ENCODE measurements at places on chromosomes 12 and 14.

DNA sequence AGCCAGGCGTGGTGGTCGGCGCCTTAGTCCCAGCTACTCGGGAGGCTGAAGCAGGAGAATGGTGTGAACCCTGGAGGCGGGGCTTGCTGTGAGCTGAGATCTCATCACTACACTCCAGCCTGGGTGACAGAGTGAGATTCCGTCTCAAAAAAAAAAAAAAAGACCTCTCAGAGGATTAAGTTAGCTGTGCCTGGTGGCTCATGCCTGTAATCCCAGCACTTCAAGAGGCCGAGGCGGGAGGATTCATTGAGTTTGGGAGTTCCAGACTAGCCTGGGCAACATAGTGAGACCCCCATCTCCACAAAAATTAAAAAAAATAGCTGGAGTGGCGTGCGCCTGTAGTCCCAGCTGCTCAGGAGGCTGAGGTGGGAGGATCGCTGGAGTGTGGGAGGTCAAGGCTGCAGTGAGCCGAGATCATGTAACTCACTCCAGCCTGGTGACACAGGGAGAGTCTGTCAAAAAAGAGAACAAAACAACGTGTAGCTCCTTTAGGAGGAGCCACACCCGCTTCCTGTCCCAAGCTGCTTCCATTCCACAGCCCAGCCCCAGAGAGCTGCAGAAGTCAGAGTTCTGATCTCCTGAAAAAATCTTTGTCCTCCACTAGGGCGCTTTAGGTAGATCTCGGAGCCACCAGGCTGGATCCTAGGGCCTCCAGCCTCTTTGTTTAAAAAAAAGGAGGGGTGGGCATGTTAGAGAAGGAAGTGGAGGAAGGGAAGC is 11.5 kb upstream of the ULK1 start:
- no peak for DNase-seq

DNA sequence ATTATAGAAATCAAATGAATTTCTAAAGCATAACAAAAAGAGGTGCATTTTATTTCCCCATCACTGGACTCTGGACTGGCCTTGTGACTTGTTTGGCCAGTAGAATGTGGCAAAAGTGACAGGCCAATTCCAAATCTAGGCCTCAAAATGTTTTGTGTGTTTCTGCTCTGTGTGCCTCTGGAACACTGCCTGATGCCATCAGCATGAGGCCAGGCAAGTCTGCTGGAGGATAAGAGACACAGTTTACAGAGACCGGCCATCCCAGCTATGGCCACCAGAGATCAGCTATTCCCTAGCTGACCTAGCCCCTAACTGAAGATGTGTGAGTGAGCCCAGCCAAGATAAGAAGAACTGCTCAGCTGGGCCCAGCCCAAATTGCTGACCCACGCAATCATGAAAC is 32.9 kb downstream of the ASCL1 start:
- no peak for DNase-seq

- no peak for DNase-seq
These were observed 94.7 kb downstream of the TMTC2 start for GRCh38 chr12:82781309-82781997.

DNA sequence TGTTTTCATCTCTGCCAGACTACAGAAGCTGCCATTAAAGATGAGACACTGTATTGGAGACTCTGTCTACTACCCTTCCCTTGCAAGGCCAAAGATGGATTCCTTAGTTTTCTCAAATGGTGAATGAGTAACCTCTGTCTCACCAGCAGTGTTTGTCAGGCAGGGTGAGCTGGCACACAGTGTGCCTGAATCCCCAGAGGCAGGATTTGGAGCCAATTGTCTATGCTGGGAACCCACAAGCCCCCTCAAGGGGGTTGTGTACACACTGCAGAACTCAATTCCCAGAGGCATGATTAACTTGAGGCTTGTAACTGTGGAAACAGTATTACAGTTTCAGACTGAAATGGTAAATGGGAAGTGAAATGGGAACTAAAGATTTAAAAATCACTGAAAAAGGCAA is 136.8 kb upstream of the PTPRB start:
- DNase-seq: peak; percentile 92

DNA sequence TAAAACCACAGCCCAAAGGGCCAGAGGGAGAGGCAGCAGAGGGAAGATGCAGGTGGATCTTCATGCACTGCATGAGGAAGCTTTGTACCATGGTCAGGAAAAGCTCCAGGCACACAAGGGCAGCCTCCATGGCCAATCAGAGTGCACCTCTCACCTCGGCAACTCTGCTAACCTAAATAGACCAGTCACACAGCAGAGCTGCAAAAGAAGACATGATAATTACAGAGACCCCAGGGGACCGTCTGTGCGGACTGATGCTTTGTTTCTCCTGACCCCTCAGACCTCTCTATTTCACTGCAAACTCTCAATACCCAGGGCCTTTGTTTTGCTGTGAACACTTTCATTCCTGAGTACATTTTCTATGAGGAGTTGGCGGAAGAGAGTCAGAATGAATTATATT is 10.7 kb upstream of the TCL1B start:
- DNase-seq: no peak

DNA sequence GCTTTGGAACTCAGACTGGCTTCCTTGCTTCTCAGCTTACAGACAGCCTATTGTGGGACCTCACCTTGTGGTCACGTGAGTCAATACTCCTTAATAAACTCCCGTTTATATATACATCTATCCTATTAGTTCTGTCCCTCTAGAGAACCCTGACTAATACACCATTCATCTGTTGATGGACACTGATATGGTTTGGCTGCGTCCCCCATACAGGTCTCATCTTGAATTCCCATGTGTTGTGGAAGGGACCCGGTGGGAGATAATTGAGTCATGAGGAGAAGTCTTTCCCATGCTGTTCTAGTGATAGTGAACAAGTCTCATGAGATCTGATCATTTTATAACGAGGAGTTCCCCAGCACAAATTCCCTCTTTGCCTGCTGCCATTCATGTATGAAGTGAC is 57.0 kb downstream of the OTOGL start:
- DNase-seq: peak; percentile 58

GRCh38 chr14:75769047-75769685 is 108.1 kb downstream of the TTLL5 start:
- peak; percentile 10 for DNase-seq

GRCh38 chr14:79175671-79176070 is 1005.5 kb downstream of the NRXN3 start:
- no peak for DNase-seq

DNA sequence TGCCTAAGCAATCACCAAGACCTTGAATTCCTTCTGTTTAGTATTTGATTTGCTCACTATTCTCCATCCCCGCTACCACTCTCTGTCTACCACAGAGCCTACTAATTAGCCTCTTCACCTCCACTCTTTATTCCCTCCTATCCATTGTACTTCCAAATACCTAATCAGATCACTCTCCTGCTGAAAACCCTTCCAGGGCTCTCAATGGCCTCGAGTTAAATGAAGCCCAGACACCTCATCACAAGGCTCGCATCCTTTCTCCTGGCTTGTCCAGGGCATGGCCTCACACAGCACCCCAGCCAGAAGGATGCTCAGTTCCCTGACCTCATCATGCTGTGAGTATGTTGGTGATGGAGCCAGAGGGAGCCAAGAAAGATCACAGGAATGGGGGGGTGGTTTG is 71.4 kb upstream of the PRMT8 start:
- DNase-seq: no peak

- DNase-seq: no peak
These were observed 33.4 kb upstream of the TMTC1 start for GRCh38 chr12:29816874-29817725.

DNA sequence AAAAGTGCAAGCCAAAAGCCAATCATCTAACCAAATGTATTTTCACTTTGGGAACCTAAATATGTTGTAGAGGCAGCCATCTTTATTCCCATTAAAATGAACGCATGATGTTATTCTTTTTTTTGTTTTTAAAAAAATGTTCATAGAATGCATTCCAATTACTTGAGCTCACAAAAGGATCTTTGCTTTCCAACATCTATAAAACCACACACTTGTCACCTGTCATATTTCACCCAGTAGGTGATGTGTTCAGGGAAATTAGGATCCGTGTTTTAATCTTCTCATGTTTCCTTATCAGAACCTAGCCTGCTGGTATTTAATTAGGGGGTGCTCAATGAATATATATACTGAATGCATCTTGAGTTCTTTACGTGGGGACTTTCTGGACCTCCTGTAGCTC is 13.6 kb downstream of the TTC8 start:
- DNase-seq: no peak
